A549 treated with AZD2906 at 1 μM for 4 hours (cell line): ENCODE measurements at places on chromosomes 4 and X. TPM values are rescaled to one million over a fixed set of nuclear protein-coding genes. Genes with fewer than 3 reads are reported as not detected.

Gene CXorf49
- not detected in 5 replicates for total RNA-seq

Gene TLR8
- total RNA-seq = not detected in 5 replicates

Gene UBA6
- total RNA-seq = 8.2 to 23.2 TPM (median 14.4 TPM) in 5 replicates

Gene CXCL3
- total RNA-seq = 3.2 to 4.4 TPM (median 3.3 TPM) in 5 replicates

Gene VCX
- 0.10 TPM in 1 of 5 replicates, not detected in the others for total RNA-seq

Gene CXCL8
- total RNA-seq = 4.3 to 8.8 TPM (median 6.0 TPM) in 5 replicates

Gene RASL11B
- 0.13 to 0.20 TPM (median 0.14 TPM) in 5 replicates for total RNA-seq
